ENCODE measurements at places on chromosomes 1 and 21.

DNA sequence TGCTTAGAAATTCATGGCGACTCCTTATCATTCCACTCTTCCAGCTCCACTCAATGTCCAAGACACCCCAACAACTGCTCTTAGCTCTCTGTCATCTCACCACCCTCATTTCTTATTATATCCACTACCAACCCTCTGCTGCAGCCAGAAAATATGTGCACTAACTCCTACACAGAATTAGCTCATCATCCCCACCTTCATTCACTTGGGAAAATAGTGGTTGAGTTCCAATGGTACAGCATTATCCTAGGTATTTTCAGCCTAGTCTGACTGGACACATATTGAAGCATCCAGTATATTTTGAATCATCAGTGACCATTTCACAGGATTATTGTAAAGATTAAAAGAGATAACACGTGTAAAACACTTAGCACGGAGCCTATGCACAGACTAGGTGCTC lies 16.7 kb upstream of the VSIG8 start:
- no peak for DNase-seq

DNA sequence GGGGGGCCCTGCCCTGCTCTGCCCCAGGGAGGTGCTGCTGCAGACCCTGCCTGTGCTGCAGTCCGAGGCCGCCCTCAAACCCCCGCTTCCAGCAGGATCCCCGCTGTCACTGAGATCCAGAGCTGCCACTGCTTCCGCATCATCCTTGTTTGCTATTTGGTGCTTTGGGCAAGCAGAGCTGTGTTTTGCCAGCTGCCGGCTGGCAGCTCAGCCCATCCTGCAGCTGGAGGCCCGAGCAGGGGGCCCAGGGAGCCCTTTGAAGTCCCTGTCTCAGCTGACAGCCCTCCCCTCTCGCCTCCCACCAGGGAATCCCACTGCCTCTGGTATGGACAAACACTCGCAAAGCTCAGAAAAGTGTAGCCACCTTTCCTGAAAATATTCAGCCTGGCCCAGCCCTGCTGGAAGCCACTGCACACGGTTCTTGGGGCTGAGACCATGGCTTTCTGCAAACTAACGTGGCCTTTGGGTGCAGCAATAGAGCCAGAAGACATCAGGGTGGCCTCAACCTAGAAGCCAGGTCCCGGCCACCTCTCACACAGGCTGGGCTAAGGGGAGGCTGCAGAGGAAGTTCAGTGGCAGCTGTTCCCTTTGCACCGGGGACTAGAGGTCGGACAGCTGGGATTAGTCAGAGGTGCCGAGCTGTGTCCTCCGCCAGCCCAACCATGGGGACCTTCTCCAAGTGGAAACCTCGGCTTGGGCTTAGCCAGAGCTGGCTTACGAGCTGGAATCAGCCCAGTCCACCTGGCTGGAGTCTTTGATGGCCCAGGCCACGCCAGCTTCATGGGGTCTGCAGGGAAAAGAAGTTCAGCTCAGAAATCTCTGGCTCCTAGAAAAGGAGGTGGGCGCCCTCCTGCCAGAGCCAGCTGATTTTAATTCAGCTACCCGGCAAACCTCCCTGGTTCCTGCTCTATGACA lies 107.1 kb downstream of the SPSB1 start:
- no peak for DNase-seq

- no peak for DNase-seq
These were observed 19.8 kb upstream of the ABCD3 start for GRCh38 chr1:94398356-94398755.

- DNase-seq, result peak; percentile 8
These were observed 8.8 kb downstream of the XCL1 start for GRCh38 chr1:168585191-168585590.

- no peak for DNase-seq
These were observed 6.1 kb downstream of the PCSK9 start for GRCh38 chr1:55045430-55045829.

DNA sequence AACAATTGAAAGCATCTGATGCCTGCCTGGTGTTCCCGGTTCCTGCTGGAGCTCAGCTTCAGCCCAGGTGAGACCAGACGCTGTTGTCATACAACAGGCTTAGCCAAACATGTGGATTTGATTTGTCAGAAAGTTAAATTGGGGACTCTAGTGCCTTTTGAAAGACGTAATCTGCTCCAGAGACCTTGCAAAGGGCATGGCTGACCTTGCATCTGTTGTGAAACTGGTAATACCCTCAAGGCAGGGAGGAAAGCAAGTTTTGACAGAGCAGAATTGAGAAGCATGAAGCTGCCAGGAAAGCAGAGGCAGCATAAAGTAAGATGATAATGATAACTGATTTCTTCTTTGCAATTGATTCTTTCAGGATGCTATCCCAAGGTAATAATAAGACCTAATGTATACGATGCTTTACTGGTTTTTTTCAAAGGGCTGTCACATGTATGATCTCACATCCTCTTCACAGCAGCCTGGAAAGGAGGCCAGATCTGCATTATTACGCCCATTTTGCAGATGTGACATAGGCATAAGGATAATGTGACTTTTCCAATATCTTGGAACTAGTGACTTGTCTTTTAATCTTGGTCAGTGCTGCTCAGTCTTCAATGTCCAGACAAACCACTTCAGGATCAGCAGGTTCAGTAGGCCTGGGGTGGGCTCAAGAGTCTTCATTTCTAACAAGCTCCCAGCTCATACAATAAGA lies 24.7 kb upstream of the CNN3 start:
- no peak for DNase-seq

GRCh38 chr1:188371295-188371806 lies 1542.6 kb downstream of the PLA2G4A start:
- DNase-seq, result no peak

DNA sequence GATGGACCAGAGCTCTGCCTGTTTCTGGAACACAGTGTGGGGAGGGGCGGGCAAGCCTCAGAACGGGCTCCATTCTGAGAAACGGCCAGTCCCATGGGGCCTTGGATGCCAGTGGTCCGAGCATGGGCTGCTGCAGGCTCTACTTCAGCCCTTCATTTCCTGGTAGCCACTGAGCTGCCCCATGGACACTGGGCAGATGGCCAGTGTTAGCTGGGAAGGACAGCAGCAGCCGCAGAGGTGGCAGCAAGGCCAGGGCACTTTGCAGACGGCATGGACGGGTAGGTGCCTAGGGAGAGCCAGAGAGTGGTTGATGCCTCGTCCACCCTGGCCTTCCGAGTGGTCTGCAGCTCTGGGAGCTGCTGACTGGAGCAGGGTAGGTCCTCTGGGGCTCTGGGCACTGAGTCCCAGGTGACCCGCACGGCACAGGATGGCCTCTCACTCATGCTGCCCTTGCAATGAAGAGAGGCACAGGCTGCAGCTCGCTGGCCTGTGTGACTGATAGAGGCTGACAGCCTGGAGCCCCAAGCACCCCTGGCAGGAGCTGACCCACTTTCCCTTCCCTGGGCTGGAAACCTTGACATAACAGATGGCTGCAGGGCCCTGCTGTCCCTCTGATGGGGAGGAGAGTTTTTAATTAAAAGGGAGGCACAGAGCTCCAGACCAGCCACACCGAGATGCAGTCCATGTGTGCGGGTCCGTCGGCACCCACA lies 87.7 kb upstream of the COL6A1 start:
- DNase-seq, result no peak

Data from A549 (cell line).